ENCODE measurements at places on chromosomes 2 and 18.

DNA sequence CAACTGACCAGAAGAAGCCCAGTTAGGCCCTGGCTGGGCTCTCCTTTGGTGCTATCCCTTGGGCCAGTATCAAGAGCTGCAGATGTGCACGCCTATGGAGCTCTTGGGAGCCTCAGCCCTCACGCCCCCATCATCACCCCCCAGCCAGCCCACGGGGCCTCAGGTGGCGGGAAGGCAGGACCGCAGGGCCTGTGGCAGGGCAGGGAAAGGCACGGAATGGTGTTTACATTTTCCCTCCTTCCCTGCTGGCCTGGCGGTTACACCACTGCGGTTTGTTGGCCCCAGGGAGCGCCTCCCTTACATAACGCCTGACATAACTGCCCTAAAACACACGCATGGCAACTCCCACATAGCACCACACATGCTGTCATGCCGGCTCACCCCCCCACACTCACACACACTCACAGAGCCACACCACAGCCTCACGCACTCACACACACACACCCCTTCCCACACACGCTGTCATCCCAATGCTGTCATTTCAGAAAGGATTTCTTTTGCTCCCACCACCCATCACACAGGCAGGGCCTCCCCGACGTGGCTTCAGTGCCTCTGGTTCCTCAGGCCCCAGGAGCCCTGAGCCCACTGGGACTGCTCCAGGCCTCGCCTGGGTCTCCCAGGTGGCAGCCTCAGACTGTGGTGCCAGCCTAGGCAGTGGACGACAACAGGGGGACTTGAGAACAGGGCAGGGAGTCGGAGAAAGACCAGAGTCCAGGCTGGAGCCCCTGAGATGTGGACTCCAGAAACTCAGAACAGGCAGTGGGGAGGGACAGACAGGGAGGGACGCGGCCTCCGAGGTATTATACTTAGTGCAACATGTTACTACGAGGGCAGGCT lies 15.7 kb downstream of the ZFP36L2 start:
- peak; percentile 84 for DNase-seq

DNA sequence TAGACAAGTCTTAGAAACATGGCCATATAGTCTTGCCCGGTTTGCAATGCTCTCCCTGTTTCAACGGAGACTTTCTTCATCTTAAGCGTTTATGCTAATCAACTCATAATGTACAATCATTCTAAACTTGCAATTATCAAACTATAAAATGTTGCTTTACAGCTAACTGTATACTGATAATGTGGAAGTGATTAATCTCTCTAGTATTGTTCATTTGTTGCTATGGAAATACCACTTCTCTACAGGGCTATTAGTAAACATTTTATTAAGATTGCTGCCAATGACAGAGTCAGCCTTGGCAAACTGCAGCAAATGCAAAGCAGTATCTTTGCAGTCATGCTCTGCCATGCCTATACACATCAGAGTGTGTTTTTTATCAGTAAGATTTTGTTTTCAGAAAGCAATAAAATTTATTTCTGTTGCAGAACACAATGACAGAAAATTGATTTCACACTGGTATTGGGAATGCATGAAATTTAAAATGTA lies 1201.8 kb upstream of the CDH2 start:
- DNase-seq = no peak

DNA sequence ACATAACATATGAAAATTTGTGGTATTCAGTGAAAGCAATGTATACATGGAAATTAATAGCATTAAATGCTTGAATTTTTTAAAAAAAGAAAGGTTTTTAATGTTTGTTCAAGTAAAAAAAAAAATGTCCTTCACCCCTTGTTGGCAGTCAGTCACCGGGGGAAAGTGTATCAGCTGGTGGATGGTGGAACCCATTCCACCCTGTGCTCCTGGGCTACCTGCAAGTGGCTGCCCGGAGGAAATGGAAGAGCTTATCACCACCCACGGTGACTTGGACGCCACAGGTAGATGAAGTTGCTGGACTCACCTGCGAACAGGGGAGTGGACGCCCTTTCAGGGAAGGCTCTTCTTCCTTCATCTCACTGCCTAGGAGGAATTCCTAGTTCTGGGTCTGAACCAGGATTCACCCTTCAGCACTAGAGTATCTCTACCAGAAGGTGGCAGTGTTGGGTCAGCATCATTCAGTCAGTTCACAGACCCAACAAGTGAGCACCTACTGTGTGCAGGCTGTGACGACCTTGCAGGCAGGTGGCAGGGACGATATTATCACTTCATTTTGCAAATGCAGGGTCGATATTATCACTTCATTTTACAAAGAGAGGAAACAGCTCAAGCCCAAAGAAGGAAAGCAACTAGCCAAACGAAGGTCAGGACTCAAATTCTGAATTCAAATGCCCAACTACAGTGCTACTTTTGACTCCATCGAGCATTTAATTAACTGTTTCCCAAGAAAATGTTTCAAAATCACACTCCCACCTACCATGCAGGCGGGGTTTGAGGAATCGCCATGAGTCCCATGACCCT lies 35.8 kb downstream of the CIB4 start:
- DNase-seq = no peak

DNA sequence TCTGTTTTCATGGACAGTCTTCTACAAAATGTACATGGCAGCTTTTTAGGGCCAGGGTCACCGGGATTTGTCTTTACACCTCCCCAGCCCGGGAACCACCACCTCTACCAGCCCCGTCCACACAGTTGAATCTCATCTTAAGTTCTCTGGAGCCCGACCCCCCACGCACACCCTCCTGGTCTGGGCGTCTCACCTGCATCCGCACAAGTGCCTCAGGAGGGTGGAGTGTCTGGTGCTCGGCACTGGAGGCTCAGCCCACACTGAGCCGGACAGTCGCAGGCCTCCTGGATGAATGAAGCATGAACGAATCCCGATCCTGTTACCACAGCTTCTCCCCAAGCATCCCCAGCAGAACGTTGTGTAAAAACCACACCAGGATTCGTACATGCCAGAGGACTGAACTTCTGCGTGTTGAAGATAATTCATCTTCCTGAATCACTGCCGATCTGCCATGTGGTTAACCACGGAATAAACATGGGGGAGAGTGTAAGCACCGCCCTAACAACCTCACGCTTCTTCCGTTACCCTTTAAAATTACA lies 162.0 kb downstream of the RTP5 start:
- DNase-seq = peak; percentile 72

DNA sequence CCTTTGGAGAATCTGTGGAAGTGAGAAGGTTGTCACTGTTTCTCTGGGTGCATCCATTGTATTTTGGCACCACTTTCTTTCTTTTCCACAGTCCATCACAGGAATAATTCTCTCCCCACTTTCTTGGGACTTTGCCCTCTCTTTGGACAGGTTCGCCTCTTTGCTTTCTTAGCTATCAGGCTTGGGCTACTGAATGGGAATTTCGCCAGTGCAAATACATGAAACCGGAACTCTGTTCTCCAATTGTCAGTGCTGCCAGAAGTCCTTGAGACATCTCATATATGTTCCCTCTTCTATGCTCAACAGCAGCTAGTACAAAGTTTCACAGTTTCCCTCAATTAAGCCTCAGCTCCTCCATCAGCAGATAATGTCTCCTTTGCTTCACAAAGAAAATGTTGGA lies 76.2 kb downstream of the NABP1 start:
- DNase-seq = no peak

GRCh38 chr18:48136827-48137373 lies 206.4 kb upstream of the SMAD2 start:
- no peak for DNase-seq

DNA sequence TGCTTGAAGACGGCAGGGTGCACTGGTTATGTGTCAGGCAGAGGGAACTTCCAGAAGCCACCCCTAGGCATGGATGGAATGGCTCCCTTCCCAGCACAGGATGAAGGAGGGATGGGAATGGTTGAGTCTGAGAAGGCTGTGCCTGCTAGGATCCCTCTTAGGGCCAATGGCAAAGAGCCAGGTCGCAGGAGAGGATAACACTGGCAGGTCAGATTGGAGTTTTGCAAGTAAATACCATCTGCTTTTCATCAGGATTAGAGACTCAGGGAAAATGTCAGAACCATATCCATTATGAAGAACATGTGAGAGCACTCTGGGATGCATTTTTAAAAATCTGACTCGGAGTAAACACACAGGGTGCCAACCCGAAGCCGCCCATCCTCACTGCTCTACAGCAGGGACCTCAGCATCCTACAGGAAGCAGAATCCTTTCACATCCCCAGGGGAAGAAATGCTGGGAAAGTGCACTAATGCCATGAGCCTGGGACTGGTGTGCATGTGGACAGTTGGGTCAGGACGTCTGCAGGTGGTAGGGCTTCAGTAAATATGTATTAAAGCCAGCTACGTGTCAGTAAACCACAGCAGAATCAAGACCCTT lies 139.9 kb downstream of the MYT1L start:
- no peak for DNase-seq

GRCh38 chr2:239727776-239728600 lies 297.2 kb downstream of the NDUFA10 start:
- peak; percentile 50 for DNase-seq

DNA sequence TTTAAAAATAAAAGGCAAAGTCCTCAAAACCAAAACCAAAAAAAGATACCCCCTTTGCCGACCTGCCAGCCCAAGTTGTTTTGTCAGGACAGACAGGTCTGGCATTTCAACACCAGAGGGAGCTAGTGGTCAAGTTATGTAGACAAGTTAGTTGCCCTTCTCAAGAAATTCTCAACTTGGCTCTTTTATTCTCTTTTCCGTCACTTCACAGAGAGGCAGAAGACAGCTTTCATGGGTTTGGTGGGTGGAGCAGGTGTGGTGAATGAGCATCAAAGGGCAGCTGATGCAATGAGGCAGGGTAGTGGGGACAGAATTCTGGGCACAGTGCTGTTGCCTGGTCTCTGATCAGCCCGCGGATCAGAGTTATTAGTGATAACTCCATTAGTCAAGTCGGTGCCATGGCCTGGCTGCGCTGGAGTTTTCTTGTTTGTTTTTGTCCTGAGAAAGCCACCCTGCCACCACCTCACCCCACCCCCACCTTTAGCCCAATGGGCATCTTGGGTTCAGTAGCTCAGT lies 303.7 kb upstream of the EPAS1 start:
- DNase-seq = no peak

GRCh38 chr2:41764919-41765318 lies 282.9 kb upstream of the PKDCC start:
- DNase-seq = no peak

GRCh38 chr18:44748582-44748981 lies 67.9 kb downstream of the SETBP1 start:
- no peak for DNase-seq

GRCh38 chr2:102063487-102063911 lies 71.7 kb downstream of the IL1R2 start:
- DNase-seq = peak; percentile 83

DNA sequence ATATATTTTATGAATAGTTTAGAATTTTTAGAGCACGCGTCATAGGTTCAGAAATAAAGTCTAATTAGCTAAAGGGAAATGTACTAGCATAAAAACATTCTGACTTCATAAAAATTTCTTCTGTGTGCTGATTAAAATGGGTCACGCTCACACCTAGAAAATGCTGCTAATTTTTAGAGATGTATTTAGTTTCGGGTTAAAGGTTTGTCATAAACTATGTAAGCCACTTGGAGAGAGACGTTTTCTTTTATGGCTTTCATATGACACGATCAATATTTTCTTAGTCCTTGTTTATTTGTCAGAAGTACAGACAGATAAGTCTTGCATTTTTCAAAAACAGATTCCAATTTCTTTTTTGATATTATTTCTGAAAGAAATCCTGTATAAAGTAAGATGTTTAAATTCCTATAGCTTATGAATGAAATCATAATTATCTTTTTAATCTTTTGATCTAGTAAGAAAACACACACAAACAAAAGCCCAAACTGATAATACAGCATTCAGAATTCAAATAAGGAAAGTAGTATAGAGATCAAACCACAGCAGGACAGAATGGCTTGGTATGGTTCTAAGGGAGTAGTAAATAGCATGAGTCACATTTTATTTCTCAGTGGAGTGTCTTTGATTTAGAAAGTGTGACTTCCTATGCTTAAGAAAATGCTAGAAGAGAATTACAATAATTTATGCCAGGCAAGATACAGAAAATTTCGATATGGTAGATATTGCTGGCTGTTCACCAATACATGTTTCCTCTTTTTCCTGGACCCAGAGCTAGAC lies 236.6 kb downstream of the GPD2 start:
- no peak for DNase-seq

GRCh38 chr2:210586381-210586780 lies 30.0 kb downstream of the CPS1 start:
- DNase-seq = no peak

GRCh38 chr2:196365145-196365544 lies 193.8 kb upstream of the STK17B start:
- no peak for DNase-seq

- DNase-seq = no peak
These were observed 146.6 kb upstream of the CCDC150 start for GRCh38 chr2:196492946-196493345.

DNA sequence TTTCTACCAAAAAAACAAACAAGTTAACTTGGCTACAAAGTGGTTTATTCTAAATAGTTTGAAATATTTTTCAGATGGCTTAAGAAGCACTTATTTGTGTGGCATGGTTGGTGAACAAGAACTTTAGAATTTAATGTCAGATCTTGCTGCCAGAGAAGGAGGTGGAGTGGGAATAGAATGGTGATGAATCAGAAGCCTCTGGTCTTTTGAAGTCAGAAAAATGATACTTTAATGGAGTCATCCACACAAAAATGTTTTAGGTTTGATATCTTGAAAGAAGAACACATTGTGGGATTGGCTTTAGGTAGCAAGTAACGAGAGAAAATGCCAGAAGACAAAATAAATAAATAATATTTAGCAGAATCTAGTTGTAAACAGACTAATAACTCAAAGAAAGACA lies 243.1 kb upstream of the FANCL start:
- DNase-seq = no peak

DNA sequence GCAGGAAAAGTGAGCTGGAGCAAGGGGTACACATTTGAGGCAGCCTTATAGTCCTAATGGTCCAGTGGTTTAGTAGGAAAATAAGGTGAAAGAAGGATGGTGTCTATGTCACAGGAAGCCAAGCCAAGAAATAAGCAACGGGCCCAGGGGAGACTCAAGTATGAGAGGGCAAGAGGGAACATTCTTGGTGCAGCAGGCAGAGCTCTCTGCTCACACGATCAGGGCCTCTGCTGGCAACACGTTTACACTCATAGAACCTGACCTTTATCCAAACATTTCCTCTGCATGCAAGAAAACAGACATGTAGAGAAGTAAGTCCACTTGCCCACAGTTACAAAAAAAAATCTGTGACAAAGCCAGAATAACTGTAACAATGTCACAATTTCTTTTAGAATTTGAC lies 32.6 kb upstream of the LRRC30 start:
- no peak for DNase-seq

GRCh38 chr2:46123013-46123412 lies 174.2 kb upstream of the EPAS1 start:
- DNase-seq = no peak

DNA sequence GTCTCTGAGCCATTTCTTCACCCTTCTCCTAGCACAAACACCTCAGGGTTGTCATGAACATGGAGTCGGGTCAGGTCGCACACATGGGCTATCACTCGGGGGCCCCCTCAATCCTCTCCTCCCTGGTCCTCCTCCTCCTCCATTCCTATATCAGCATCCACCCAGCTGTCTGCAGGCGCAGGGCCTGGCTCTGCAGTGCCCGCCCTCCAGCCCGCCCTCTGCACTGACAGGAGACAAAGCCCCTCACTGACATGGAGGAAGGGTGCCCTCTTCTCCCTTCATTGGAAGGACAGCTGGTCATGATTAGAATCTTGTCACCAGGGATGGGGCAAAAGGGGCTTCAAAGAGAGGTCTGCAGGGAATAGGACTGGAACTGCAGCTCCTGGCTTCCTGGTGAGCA lies 21.7 kb downstream of the HS1BP3 start:
- DNase-seq = no peak

All from suprapubic skin (tissue), 4 donors.